Right ventricle myocardium inferior (tissue), 1 donor: ENCODE measurements at places on chromosomes 7 and 10.

- DNase-seq: no peak
These were observed 80.6 kb upstream of the RHEB start for GRCh38 chr7:151600331-151600730.

DNA sequence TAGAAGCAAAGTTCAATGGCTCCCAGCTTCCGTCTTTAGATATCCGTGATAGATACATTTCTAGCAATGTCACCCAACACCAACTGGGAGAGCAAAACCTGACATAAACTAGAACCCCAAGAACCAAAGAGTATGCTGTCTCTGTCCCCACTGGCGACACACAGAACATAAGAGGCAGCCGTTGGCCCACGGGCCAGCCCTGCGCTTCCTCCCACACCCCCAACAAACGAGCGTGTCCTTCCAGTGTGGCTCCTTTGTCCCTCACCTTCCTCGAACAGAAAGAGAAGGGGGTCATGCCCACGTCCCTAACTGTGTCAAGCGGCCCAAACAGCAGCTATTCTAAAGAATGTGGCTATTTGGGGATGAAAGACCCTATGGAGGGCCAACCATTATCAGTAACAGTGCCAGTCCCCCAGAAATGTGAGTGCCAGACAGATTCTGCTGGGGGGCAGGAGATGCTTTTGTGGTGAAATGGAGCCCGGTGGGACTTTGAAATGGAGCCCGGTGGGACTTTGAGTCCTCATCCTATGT lies 171.9 kb downstream of the USP6NL start:
- no peak for DNase-seq

DNA sequence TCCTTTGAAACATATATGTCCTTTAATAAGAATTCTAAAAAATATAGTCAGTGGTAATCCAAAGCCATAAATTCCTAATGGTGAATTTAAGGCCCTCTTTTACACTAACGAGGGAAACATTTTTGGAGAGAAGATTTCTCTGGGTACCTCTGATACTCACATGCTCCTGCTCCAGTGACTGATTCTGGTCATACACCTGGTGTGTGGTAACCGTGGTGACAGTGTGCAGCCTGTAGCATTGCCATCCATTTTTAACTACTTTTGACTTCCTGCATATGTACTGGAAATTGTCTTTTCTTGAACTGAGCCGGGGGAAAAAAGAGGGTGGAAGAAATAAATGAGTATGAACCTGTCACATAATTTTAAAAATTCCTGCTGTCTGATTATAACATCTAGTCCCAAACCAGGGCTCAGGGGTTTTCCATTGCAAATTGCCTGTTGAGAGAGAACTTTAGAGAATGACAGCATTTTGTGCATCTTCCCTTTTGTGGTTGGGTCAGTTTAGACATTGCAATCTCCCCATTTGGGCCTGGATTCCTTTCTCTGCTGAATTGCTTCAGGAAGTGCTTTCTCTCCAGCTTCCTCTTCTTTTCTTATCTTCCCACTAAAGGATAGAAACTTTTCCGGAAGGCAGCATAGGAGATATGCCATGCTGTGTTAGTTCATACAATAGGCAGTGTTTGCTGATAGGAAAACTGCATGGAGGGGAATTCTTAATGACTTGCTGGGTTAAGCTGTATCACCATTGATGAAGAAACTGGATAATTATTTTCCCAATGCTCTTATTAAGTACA lies 125.5 kb downstream of the GRM3 start:
- no peak for DNase-seq

DNA sequence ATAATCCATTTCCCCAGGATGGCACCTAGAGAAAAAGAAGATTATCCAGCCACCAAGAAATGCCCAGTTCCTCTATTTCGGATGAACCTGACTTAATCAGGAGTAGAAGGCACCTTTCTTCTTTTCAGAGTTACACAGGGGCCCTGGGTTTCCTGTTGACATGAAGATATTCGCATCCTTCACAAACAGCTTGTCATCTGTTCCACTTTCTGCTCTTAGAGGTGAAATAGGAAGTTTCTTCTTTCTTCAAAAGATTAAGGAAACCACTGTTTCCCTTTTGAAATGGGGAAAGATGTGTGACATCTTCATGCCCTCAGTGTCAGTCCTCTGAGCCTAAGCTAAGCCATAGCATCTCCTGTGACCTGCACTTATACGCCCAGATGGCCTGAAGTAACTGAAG lies 39.1 kb upstream of the RAB18 start:
- no peak for DNase-seq

- no peak for DNase-seq
These were observed 51.1 kb downstream of the ADRB1 start for GRCh38 chr10:114094795-114095194.

DNA sequence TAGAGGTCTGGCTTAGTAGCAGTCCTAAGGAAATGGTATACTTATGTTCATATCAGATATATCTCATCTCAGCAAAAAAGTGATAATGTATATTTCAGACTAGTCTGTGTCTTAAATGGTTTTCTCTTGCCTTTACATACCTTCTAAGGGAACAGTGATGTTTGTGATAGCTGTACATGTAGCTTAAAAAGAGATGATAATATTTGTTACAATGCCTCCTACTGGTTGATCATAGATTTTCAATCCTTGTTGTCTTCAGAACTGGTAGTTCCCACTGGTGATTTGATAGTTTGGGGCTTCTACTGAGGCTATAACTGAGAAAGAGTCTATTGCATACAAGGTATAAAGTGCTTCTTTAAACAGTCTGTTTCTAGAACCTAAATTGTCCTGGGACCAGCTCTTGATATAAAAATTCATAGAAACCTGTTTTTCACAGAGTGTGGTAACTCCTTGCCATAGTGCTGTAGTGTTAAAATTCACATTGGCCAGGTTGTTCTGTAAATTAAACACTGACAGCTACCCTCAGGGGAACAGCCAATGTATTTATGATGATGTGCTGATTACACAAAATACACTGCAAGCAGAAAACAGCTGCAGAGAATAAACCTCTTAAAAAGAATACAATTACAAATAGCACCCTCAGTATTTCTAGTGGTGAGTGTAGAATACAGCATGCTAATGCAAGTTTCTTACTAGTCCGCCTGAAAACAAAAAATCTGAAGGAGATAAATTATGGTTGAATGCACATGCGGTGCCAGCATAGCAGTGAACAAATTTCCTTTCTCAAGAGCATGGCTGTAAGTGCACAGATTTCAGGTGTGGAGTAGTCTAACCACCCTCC lies 90.3 kb downstream of the BTRC start:
- DNase-seq: no peak

DNA sequence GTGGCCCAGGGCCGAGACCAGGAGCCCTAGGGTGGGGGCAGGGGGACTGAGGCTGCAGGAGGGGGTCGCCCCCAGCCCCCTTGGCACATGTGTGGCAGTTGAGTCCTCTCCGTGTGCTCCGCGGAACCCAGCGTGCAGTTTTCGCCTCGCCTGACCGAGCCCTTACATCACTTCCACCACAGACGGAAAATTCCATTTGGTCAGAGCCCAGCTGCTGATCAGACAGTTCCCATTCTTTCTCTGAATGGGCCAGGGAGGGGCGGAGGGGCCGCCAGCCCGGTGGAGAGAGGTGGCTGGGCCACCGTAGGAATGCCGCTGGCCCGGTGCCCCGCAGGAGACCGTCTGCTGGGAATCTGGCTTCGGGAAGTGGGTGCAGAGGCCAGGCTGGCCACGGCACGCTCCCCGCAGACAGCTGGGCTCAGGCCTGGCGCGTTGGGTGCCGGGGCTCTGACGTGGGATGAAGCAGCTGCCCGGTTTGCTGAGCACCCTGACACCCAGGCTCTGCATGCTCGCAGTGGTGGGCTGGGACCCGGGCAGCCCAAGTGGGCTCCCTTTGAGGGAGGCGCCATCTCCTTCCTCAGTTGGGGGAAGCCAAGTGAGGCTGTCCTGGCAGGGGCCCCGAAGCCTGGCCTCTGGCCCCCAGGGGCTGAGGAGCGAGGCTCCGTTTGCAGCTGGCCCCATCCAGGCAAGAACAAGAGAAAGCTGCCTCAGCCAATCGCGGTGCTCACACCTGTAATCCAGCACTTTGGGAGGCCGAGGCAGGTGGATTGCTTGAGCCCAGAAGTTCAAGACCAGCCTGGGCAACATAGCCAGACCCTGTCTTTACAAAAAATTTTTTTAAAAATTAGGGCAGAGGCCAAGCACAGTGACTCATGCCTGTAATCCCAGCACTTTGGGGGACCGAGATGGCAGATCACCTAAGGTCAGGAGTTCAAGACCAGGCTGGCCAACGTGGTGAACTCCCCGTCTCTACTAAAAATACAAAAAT lies 9.9 kb downstream of the TTYH3 start:
- DNase-seq: peak; percentile 93

DNA sequence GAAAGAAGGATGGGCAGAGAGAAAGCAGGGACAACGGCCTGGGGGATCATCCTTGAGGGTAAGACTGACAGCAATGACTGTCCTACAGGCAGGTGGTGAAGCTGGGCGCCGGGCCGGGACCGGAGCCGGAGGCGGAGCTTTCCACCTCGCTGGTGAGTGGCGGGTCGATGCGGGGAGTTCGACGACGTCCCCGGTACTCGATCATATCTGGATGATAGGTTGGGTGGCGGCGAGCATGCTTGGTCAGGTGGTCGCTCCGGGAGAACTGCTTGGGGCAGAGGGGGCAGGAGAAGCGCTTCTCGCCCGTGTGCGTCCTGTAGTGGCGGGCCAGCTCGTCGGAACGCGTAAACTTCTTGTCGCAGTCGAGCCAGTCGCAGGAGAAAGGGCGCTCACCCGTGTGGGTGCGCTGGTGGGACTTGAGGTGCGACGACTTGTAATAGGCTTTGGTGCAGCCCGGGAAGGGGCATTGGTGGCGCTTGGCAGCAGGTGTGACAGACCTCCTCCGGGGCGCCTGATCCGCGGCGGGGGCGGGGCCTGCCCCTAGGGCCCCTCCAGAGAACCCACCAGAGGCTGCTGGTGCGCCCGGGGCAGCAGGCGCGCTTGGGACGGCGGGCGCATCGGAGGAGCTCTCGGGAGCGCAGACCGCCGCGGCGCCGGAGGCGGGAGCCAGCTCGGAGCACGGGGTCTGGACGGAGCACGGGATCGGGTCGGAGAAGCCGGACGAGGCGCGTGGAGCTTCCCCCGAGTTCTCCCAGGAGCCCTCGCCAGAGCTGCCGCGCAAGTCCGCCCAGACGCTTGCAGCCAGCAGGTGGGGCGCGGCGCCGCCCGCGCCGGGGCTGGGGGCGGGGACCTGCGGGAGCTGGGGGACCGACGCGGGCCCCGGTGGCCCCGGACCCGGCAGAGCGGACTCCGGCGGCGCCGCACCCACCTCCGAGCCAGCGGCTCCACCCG lies 752 bp downstream of the KLF14 start:
- peak; percentile 62 for DNase-seq

GRCh38 chr7:64544010-64544409 lies 18.9 kb downstream of the ZNF680 start:
- DNase-seq: no peak

- DNase-seq: no peak
These were observed 68.8 kb upstream of the WDR11 start for GRCh38 chr10:120782336-120782735.

- DNase-seq: no peak
These were observed 548.7 kb upstream of the GALNT17 start for GRCh38 chr7:70582927-70583895.

DNA sequence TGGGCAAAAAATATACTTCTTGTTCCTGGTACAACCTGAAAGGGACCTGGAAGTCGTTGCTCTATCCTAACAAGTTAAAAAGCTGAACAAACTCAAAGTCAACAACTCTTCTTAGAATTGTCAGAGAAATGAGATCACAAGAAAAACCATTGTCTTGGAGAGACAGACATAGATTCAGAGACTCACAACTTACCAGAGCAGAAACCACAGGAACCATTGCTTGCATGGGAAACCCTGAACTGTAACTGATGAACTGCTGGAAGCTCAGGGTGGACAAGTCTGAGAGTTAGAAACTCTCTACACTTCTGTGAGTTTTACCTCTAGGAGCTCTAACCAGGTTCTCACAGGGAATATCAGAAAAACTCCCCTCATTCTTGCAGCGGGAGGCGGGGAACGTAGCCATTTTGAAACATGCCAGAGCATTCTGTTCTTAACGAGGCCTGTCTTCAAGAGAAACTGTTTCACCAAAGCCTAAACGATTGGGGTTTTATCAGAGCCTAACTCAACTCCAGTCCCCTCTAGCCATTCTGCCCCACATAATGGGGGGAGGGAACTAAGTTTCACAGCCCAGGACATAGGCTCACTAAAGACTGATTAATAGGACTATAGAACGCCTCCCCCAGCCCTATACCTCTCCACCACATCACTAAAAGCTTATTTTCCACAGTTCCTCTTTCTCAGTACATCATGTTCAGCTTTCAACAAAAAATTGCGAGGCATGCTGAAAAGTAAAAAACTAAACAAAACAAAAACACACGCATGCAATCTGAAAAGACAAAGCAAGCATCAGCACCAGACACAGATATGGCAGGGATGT lies 12.0 kb upstream of the GSDME start:
- no peak for DNase-seq

DNA sequence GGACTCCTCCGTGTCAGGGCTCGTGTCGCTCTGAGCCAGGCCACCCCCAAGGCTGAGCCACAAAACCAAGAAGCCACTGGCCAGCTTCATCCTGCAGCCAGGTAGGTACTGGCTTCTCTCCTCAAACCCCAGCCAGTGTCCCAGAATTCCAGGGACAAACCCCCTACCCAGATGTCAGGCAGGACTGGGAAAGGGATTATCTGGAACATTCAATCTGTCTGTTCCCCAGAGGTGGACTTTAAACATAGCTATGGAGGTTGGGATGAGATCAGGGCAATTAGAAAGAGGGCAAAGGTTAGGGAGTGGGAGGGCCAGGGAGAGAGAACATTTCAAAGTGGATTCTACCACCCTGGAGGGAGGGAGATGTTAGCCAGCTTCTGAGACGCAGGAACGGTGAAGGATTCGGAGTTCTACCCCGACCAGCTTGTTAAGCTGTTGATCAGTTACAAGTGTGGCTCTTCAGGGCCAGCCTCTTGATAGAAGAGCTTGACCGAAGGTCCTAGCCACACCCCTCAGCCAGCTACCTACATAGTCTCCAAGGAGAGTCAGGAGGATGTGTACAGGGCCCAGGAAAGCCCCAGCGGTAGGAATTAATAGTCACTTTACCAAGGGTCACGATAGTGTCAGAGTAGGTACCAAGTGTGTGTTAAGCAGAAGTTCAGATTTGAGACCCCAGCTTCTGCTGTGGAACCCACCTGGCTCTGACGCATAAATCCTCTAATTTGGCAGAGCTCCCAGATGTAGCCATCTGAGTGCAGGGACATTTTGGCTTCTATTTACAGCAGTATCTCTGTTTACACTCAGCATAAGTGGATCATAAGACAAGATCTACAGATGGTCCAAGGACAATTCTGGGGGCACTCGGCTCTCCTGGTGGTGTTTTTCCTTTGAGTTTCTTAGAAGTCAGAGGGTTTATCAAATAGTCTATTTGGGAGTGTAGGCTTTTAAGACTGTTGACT lies at the start of gene PLA2G12B:
Gene PLA2G12B (minus strand): TSS at position 211 of the 959 bp plus-strand sequence. CDS start 121 bp downstream, at position 90.
- DNase-seq: no peak

DNA sequence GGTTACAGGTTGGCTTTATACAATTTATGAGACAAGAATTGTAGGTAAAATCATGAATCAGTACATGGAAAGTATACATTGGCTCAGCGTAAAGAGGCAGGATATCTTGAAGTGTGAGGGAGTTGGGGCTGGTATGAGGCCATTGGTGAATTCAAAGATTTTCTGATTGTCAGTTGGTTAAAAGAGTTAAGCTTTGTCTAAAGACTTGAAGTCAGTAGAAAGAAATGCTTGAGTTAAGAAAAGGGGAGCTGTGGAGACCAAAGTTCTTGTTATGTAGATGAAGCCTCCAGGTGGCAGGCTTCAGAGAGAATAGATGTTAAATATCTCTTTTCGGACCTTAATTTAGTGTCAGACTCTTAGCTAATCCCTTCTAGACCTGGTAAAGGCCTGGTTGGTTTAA lies 341.0 kb downstream of the GALNT17 start:
- DNase-seq: no peak
